ENCODE measurements at places on chromosomes 6 and 20. TPM values are rescaled to one million over a fixed set of nuclear protein-coding genes. Genes with fewer than 3 reads are reported as not detected.

- no peak for DNase-seq
These were observed 525.4 kb upstream of the ID4 start for GRCh38 chr6:19311786-19312185.

DNA sequence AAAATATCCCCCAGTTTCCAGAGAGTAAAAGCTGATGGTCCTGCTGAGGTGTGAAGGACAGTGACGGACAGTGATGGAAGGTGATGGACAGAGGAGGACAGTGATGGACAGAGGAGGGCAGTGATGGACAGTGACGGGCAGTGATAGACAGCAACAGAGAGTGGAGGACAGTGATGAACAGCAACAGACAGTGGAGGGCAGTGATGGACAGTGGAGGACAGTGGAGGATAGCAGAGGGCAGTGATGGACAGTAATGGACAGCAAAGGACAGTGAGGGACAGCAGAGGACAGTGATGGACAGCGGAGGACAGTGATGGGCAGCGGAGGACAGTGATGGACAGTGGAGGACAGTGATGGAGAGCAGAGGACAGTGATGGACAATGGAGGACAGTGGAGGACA is 2.7 kb upstream of the NKAIN4 start:
- no peak for DNase-seq

- no peak for DNase-seq
These were observed 47.2 kb downstream of the RFX6 start for GRCh38 chr6:116924245-116924644.

DNA sequence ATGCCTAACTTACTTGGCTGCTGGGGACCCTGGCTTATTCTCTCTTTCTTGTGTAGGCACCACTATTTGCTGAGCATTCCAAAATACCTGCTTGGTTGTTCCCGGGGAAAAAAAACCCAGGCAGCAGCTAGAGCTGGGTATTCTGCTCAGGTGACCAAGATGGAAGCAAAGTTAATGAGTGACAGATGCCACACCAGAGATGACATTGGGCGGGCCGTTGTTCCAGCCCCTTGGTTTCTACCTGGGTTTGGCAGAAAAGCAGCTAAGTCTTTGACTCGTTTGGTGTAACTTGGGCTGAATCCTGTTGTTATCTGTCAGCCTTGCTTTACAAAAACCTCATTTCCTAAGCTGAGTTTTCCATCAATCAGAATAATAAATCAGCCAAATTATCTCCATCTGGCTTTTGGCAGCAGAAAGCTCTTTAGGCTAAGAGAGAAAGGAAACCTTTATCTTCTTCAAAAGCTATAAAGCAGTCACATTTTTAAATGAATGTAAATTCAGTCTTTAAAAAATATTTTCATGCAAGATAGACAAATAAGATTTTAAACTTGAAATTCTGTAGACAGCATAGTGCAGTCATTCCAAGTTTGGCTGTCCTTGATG is 202.0 kb upstream of the GMDS start:
- no peak for DNase-seq

GRCh38 chr6:25946631-25947030 is 16.0 kb upstream of the TRIM38 start:
- no peak for DNase-seq

DNA sequence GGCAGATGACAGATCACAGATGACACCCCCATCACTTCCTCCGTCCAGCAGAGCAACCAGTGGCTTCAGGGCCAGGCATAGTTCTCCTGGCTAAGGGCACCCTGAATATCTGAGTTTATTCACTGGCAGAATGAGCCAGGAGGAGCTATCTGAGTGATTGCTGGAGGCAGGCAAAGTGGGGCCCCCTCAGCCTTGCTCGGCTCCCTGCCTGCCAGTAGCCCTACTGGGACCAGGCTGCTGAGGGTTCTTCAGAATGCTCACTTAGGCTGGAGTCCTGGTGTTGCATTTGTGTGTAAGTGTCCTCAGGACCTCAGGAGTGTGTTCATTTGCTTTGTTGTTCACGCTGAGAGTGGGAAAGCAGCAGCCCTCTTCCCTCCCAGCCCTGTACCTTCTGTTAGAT is 31.2 kb downstream of the CHMP4B start:
- no peak for DNase-seq

DNA sequence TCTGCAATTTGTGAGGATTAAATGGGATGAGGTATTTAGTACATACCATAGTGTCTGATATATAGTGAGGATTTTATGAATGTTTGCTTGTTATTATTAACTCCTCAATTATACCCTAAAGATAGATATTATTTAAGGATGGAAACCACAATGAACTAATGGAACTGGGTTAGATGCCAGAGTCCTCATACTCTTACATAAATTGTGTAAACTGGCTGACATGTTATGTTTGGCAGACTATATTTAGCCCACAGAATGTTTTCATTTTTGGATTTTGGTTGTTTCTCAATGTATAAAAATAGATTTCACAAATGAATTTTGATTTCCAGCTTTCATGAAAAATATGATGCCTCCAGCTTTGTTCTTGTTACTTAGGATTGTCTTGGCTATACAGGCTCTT is 37.6 kb downstream of the HTR1B start:
- DNase-seq, result no peak

GRCh38 chr6:112833581-112834131 is 486.5 kb downstream of the RFPL4B start:
- no peak for DNase-seq

GRCh38 chr6:50096296-50096695 is 46.6 kb upstream of the DEFB112 start:
- DNase-seq, result no peak

OR2B6 gene
- not detected for total RNA-seq

EFCAB8 gene
- 0.24 TPM for total RNA-seq

RIPOR2 gene
- 64.5 TPM for total RNA-seq
